ENCODE measurements at places on chromosomes 6 and 20.

DNA sequence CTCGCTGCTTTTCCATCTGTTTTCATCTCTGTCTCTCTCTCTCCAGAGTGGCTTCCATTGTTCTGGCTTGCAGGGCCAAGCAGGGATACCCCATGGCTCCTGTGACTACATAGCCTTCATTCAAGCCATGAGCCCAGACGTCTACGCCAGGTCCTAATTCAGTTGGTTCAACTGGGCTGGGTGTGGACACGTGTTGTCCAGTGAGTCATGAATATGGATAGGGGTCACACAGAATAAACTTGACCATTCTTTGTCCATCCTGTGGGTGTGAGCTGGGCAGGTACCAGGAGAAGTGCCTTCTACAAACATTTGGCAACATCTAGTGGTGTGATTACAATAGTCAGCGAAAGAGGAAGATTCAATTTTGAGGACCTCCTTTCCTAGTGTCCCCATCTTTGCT lies 96.9 kb upstream of the ARMC2 start:
- DNase-seq: no peak

DNA sequence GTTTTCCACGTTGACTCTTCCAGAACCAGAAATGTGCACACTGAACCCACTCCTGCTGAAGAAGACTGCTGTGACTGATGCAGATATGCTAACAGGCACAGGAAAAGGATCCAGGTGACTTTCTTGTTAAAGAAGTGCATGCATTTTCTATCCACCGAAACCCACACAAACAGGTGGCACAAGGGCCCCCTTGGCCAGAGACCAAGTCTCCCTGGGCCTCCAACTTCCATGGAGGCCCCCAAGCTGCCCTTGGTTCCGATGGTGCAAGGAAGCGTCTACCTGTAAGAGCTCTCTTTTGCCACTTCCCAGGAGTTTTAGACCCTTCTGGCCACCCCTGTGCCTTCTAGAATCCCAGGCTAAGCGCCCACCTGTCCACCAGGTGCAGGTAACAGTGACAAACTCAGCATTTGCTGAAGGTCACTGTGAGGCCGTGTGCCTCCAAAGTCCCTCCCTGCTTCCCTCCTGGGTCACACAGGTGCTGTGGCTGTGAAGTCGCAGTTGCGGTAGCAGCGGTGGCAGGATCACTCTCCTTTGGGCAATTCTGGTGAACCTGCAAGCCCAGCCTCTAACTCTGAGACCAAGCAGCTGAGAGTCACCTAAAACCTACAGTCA lies 134.8 kb downstream of the PXDC1 start:
- DNase-seq: no peak

GRCh38 chr6:4510317-4510716 lies 265.9 kb upstream of the CDYL start:
- no peak for DNase-seq

DNA sequence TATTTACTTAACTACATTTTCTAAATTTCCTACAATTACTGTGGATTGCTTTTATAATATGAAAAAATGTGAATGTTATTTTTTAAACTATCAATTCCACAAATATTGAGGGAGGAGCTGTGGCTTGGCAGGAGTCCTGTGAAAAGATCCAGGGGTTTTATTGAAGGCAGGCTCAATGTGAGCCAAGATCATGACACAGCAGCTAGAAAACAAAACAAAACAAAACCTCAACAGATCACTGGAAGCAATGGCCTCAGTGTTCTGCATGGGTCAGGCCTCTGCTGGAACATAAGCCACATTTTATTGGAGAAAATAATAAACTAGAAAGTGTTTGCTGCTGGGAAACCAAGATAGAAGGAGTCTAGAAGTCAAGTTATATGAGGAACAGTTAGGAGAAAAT lies 19.4 kb upstream of the RCAN2 start:
- no peak for DNase-seq

GRCh38 chr6:112416866-112417265 lies 69.7 kb downstream of the RFPL4B start:
- no peak for DNase-seq

- peak; percentile 76 for DNase-seq
Observed at GRCh38 chr6:119147101-119148053, 68.9 kb upstream of the FAM184A start.

DNA sequence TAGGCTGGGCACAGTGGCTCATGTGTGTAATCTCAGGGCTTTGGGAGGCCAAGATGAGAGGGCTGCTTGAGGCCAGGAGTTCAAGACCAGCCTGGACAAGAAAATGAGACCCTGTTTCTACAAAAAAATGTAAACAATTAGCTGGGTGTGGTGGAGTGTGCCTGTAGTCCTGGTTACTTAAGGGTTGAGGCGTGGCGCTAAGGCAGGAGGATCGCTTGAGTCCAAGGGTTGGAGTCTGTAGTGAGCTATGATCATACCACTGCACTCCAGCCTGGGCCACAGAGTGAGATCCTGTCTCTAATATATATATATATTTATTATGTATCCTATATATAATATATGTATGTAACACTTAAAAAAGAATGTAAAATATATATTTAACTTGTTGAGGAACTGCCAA lies 7.9 kb upstream of the ABRACL start:
- no peak for DNase-seq

DNA sequence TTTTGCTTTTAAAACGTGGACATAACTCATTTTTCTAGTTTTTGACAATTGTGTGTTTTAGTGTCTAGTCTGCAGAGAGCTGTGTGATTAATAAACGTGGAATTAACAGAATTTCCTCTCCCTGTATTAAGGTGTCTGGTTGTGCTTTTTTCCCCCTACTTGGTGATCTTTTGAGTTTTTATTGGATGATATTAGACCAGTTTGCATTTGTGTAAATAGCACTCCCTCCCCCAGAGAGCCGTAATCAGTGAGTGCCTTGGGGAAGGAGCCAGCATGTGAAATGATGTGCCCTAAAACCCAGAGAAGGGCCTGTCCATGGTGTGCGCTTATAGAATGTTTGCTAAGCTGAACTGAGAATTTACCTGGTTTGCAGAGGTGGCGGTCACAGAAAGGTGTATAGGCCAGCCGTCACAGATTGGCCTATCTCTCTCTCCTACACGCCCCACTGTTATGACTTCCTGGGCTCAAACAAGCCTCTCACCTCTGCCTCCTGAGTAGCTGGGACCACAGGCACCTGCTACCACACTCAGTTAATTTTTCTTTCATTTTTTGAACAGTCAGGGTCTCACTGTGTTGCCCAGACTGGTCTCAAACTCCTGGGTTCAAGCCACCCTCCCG lies 42.4 kb downstream of the ALDH5A1 start:
- no peak for DNase-seq

DNA sequence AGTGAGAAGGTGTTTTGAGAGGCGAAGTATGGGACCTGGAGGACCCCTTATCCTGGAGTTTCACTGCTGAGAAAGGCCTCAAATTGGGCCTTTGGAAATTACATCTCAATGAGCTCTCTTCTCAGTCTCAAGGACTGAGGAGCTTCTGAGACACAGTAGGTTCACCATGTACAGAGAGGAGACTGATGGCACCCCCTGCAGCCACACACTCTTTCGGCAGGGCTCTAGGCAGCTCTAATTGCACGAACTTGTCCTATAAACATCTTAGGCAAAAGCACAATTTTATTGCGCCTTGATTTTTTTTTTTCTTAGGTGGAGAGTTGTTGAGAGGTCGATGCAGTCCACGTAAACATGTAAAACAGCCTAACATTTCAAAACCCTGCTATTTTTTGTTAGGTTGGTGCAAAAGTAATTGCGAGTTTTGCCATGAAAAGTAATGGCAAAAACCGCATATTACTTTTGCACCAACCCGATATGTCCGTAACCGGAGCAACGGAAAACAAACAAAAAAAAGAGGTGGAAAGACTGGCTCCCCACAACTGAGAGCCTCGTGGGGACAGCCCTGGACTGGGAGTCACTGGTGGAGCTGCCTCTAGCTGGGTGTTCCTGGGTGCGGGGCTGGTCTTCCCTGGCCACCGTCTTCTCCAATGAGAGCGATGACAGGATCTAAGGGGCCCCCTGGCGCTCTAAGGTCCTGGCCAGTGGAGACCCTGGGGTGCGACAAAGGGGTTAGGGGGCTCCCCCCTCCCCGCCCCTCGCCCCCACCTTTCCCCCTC lies 84.0 kb upstream of the EYA2 start:
- DNase-seq: no peak

- no peak for DNase-seq
Observed at GRCh38 chr6:80541181-80541580, 434.7 kb downstream of the BCKDHB start.

- DNase-seq: no peak
Observed at GRCh38 chr20:37932074-37932473, 29.1 kb downstream of the VSTM2L start.

DNA sequence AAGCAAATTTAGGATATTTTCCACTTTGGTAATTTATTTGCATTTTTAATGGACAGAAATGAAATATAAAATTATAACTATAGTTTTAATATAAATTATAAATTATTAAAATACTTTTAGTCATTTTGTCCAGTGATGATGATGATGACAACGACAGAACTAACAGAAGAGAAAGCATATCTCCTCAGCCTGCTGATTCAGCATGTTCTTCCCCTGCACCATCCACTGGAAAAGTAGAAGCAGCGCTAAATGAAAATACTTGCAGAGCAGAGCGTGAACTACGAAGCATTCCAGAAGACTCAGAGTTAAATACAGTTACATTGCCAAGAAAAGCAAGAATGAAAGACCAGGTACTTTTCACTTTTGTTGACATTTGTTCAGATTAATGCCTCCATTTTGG lies 64.9 kb downstream of the SENP6 start:
- no peak for DNase-seq

DNA sequence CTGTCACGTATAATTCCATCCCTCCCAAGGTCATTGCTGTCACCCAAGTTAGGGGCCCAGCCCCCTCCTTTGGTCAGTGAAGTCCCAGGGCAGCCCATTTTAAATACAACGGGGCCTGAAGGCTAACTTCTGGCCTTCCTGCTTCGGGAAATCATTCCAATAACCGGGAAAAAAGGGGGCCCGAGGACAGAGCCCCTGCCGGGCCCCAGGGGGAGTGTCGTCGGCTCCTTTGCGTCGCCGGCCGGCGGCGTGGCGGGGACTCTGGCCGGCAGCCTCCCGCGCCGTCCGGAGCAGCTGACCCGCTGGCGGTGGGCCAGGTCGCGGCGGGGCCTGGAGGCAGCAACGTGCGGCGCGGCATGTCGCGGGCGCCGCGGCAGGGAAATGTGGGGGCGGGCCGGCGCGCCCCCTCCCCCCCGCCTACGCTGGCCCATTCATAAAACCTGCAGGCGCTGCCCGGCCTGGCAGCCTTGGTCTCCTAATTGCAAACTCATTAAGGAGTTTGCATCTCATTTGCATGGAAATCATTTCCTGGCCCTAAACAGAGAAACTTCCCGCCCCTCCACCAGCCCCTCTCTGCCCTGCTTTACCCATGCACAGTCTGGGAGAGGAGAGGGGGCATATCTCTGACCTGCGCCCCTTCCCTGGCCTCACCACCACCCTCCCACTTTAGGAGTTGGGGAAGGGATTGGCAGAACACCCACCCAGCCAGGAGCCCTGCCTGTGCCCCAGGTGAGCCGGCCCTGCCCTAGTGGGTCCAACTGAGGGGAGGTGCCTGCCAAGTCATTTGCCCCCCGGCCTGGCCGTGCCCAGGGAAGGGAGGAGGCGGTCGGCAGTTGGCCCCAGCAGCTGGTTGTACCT lies 50.7 kb downstream of the MRPL14 start:
- no peak for DNase-seq

GRCh38 chr6:116265041-116265829 lies 11.4 kb upstream of the TSPYL4 start:
- no peak for DNase-seq

DNA sequence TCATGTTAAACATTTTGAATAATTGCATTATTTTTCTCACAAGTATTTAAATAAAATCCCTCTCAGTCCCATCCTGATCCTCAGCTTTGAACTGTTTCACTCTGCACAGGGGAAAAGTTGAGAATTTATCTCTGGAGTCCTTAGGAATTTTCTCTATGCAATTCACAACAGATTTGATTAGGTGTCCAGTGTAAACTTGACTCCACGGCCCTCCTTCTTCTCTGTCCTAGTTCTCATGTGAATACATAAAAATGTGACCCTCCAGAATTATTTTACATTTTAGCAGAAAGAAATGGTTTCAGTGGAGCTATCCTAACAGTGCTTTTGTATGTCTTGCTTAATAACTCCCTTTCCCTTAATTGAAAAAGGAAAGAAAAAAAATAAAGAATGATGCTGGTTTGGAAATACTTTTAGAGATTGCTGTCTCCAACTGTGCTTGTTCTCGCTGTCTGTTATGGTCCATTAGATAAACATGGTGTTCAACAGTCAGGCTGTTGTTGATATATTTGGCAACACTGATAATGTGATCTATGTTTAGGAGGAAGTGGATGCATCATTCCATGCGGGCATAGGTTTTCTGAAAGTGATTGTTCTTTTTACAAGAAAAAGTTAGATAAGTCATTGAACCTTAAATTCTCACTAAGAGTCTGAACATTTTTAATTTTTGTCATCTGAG lies 599.4 kb upstream of the CITED2 start:
- no peak for DNase-seq

DNA sequence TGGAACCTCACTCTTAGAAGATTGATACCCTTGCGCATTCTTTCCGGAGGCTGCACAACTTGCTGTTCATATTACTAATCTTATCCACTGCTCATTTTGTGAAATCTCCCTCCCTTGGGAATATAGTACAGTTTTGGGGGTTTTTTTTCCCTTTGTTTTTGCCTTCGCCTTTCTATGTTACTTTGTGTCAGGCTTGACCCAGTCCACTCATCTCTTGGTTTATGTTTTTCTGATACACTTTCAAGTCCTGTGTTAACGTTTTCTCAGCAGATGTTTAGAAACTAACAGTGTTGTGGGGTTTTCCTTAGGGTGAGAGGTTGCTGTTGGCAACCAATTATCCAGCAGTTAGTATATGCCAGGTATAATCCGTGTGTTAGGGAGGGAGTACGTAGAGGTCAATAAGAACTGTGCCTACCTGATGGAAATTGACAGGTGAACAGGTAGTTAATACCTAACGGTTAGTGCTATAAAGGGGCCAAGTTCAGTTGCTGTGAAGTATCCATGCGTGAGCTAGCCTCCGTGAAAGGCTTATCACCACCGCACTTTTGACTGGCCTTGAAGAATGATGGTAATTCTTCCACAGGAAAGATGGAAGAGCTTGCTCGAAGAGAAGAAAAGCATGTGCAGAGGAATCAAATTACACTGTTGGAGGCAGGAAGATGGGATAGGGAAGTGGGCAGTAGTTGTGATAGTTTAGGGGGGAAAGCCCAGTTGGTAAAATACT lies 1.4 kb downstream of the NFYA start:
- DNase-seq: no peak

DNA sequence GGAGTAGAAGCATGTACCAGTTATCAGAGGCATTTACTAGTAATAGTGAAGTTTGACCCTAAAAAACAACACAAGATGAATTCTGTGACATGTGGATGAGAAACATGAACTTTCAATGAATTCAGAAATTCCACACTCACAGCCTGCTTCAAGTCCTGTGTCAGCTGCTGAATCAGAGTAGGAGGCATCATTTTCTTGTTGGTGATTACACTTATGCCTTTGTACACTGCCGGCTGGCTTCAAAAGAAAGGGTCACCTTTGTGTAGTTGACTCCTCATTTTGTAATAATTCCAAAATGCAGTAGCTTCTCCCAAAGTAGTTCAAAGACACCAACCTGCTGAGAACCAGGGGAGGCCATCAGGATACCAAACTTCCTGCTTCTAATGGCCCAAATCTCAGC lies 165.5 kb downstream of the BACH2 start:
- no peak for DNase-seq

GRCh38 chr20:37524859-37525708 lies 2.6 kb downstream of the BLCAP start:
- DNase-seq: no peak

GRCh38 chr6:31402324-31403282 lies 792 bp upstream of the MICA start:
- peak; percentile 30 for DNase-seq

- no peak for DNase-seq
Observed at GRCh38 chr20:49657118-49657901, 56.4 kb downstream of the B4GALT5 start.
